ENCODE measurements at places on chromosomes 2 and 18.

- DNase-seq = no peak
These were observed 58.5 kb downstream of the DYNC1I2 start for GRCh38 chr2:171745806-171746205.

DNA sequence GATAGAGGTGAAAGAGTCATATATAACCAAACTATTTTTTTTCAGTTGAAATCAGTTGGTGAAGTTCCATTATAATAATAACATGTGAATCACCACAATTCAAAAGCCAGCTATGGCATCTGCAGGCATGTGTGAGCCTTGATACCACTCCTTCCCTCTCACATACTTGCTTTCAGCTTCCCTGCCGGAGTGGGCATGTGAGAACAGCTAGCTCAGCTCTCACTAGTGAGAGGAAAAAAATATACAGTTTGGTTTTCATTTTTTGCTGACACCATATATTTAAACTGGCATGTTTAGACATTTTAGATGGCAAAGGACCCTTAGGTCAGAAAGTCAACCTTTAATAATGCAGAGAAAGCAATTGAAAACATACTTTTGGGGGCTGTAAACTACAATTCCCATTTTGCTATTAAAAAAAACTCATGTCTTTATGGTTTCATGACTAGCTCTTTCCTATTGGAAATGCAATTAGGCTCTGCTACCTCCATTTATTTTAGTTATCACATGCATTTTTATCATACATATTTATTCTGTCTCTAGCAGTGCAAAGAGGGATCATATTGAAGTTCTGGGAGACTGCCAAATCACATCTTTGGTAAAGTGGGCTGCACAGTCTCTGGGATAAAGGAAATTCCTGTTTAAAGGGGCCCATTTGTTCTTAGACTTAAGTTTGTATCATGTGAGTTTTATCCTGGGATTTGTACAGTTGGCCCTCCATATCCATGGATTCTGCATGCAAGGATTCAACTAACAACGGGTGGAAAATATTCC, 33.2 kb upstream of the SLC40A1 start:
- no peak for DNase-seq

DNA sequence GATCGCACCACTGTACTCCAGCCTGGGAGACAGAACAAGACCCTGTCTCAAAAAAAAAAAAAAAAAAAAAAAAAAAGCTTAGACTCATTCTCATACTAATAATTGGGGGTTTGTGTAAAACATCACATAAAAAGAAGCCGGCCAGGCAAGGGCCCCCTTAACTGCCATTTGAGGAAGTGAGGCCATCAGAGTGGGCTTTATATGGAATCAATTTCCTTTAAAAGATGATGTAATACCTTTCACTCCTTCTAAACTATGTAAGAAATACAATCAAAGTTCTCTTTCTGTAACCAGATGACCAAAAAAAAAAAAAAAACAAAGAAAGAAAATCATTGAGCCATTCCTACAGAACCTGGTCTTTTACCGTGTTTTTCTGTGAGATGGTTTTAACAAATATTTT, 13.1 kb upstream of the GPR55 start:
- no peak for DNase-seq

DNA sequence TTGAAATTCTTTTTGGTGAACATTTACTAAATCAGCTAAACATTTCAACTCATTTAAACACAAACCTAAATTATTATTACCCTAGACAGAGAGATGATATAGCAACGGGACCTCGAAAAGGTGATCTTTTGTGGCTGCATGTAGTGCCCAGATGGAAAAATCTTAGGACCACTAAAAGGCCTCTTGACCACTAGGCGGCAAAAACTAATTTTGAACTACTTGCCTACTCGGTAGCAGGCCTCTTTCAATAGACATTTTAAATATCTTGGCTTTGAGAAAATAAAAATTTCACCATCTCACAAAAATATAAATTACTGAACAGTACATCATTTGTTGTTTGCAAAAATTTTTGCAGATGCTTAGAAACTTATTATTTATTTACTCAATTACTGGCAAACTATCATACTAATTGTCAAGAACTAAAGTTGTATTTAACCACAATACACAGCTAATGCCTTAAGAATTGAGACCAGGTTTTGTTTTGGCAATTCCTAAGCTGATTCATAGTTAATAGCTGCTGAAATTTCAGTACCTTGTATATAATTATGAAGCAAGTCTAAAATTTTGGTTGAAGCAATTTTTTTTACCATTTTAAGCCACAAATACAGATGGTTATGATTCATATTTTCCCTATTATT, 9.4 kb downstream of the COL3A1 start:
- DNase-seq = no peak

DNA sequence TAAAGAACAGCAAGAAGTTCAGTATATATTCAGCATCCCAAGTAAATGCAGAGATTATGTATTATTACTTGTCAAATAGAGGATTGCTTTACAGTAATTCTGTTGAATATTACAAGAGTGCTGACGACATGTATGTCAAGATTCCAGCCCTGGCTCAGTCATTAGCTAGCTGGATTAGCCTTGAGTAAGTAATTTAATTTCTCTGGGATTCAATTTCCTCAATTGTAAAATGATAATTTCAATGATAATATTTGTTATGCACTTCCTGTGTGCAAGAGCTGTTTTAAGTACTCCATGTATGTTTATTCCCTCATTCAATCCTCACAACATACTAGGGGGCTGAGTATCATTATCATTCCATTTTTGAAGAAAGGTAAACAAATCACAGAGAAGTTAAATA, 44.0 kb downstream of the TCF4 start:
- DNase-seq = no peak

DNA sequence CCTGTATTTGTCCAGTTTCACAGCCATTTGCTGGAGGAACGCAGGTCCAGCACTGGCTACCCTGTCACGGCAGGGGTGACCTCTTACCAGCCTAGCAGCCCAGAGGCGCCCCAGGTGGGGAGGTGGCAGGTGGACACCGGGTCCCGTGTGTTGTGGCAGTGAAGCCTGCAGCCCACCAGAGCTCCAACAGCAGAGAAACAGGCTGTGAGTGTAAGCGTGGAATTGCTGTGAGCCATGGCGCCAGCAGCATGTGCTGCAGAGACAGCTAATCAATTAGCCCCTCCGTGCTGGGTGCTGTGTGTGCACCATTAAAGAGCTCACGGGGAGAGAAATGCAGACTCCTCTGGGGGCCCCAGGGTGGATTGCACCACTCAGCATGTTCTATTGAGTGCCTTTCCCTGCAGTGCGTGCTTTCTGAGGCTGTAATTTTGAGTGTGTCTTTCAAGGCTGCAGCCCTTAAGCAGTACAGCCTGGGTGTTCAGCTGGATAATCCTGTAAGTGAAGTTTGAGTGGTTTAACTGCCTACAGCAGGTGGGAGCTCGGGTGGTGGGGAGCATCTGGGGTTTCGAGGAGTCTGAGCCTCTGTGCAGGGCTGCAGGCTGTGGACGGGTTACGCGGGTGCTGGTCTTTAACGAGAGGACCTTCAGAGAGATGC, 15.9 kb downstream of the RTP5 start:
- DNase-seq = no peak

DNA sequence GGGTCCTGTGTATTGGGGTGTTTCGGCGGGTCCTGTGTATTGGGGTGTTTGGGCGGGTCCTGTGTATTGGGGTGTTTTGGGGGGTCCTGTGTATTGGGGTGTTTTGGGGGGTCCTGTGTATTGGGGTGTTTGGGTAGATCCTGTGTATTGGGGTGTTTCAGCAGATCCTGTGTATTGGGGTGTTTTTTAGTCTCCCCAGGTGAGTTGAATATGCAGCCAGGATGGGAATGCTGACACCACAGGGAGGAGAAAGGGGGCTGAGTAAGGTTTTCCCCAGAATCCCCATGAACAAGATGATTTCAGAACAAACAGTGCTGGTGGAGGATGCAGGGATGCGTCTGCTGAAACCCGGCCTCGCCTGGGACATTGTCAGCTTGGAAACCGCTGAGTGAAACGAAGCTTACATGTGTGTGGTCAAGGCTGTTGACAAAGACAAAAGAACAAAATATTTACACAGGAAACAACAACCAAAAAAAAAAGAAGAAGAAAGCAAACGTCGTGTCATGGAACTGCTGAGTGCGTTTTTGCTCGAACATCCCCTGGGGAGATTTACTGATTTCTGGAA, 88.5 kb upstream of the ODC1 start:
- no peak for DNase-seq

- DNase-seq = no peak
These were observed 274.9 kb upstream of the UBE2E3 start for GRCh38 chr2:180705551-180705950.

DNA sequence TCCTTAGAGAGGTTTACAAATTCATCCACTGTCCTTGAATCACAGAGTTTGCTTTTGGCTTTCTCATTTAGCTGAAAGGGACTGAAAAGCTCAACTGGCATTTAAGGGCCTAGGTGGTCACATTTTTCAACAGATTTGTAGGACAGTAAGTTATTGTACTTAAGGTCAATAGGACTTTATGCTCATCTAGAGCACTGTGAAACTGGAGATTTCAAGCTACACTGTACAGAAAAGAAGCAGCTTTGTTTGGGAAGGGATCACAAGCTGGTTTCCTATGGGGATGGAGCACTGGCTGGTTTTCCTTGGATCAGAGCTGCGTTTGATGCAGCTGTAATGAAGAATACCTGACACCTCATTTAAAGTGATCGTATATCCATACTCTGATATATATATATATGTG, 482.7 kb downstream of the FBXO15 start:
- no peak for DNase-seq

- DNase-seq = no peak
These were observed 366.7 kb upstream of the SPHKAP start for GRCh38 chr2:228548230-228548629.

DNA sequence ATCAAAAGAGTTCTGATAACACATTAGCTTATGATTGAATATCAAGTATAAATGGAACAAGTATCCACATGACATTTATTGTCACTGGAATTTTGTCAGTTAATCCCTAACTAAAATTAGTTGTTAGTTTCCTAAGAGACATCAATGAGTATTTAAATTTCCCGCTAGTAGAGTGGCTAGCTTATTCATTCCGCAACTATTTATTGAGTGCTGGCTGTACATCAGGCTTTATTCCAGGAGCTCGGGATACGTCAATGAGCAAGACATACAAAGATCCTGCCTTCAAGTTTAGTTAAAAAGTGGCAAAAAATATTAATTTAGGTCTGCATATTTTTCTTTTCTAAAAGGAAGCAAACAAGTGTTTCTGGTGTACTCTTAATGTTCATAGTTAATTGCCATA, 59.3 kb downstream of the PRKRA start:
- no peak for DNase-seq

GRCh38 chr18:34595690-34596089, 114.4 kb upstream of the DTNA start:
- DNase-seq = no peak

DNA sequence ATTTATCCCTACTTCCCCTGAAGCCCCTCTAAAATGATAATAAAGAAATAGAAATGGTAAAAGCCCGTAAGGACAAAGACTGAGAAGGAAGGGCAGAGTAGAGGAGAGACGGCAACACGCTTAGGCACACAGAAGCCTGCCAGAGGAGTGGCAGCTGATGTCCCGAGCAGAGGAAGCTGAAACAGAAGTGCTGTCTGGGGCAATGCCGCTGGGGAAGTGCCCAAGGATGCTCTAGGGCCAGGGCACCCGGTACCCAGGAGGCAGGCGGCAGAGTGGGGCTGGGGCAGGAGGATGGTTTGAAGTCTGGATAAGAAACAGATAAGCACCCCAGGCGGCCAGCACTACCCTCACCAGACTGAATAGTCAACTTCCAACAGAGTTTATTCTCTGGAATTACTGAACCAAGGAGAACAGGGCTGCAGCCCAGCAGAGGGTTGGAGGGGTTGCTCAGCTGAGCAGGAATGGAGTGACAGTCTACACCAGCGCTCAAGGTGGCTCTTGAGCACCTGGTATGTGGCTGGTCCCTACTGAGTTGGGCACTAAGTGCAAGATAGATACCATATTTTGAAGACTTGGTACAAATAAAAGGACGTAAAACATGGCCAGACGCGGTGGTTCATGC, 22.4 kb downstream of the TMEM37 start:
- no peak for DNase-seq

- no peak for DNase-seq
These were observed 133.1 kb downstream of the SH3RF3 start for GRCh38 chr2:109261906-109262631.

- peak; percentile 58 for DNase-seq
These were observed 1.1 kb upstream of the GPR55 start for GRCh38 chr2:230925879-230926765.

GRCh38 chr2:98907966-98908905, 27.8 kb downstream of the CRACDL start:
- DNase-seq = no peak

GRCh38 chr2:166494140-166494624, at the start of gene SCN7A:
Gene SCN7A, minus strand, starts transcription at chr2:166494249. Its CDS starts 16,553 bp downstream, at chr2:166477696.
- no peak for DNase-seq

- no peak for DNase-seq
These were observed 259.3 kb upstream of the SP5 start for GRCh38 chr2:170455617-170456426.

- no peak for DNase-seq
These were observed 7.3 kb downstream of the INSIG2 start for GRCh38 chr2:118095610-118096009.

DNA sequence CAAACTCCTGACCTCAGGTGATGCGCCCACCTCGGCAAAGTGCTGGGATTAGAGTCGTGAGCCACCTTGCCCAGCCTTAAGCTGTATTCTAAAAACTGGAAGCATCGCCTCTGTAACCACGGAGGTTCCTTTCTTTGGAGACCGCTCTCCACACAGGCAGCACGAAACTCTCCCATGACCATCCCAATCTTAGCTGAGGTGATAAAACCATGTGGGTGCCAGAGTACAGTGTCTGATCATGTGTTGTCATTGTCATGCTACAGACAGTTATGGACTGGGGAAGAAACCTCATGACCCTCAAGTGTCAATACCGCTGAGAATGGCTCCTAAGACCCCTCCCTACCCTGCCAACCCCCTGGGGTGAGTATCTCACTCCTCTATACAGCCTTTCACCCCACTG, 41.4 kb upstream of the EPG5 start:
- DNase-seq = no peak

DNA sequence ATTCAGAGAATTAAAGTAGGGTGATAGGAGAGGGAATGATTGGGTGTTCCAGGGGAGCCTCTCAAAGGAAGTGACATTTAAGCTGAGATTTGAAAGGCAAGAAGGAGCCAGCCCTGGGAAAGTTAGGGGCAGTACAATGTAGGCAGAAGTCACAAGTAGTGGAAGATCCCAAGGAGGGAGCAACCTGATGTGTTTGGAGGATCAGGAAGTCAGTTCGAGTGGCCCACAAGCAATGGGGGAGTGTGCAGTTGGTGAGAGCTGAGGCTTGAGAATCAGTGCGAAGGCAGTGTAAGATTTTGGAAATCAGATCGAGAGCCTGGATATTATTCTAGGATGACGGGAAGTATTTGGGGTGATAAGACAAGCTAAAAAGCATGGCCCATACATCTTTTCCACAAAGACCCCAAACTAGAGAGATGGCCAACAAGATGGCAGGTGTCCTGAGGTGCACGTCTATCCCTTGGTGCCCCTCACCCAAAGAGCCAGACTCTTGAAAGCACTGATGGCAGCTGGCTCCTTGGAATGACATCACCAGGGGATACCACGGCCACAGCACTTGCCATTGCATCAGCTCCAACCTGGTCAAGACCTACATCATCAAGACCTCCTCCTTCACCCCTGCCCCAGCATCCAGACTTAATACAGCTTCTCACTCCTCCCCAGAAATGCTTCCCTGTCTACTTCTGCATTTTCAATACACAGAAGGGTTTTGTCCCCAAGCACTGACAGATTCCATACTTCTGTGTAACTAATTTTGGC, 127.3 kb downstream of the BCL2 start:
- DNase-seq = no peak

GRCh38 chr2:14743861-14744260, 111.3 kb downstream of the LRATD1 start:
- DNase-seq = no peak

Measured in activated naive CD4-positive, alpha-beta T cell treated with Interleukin-2 at 50 U/mL for 16 hours (primary cell).